ENCODE measurements at places on chromosomes 13 and 19.

DNA sequence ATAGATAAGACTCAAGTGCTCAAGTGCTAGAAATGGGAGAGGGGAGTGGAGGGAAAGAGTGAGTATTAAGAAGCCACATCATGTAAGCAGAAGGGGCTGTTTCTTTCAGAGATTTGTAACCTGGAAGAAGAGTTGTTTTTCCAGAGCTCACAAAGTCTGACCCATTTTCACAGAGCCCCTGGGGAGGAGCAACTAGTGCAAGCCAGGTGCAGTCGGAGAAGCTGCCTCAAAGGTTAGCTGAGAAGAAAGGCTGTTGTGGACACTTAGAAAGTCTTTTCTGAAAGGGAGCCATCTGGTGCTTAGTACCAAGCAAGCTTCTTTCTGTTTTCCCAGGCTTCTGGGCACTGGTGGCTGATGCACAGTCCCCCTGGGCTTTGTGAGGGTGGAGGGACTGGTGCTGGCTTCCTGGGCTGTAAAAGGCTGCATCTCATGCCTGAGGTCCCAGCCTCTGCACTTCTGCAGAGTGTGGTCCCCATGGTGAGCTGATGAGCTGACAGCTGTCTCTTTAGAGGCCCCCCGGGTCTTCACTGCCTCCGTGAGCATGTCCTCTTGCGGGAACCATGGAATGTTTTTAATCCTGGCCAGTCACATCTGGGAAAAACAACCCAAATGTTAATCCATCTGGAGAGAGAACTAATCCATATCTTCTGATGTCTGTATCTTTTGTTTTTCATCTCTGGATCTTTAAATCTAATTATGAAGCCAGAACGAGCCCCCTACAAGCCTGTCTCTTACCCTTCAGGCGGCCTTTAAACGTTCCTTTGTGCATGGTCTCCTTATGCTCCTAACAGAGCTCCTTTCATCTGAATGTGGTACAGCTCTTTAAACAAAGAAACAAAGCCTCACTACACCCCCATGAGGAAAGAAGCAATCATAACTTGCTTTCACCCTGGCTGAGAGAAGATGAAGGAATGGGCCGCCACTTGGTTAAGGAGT lies 40.2 kb downstream of the OLFM4 start:
- DNase-seq: peak; percentile 37

DNA sequence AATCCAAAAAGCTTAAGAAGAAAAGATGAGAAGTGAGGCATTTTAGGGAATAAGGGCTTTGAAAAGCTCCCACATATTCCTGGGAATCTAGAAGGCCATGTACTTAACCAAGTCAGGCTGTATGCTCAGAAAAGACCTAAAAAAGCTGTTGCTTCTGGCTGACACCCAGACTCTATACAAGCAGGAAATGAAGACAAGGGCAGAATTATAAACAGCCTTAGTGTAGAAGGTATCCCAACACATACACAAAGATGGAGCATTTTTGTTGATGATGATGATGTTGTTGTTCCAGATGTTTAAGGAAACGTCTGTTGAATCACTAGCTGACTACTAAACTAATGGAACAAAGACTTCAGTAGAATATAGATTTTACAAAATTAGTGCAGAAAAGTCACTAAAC lies 26.1 kb upstream of the N4BP2L1 start:
- no peak for DNase-seq

DNA sequence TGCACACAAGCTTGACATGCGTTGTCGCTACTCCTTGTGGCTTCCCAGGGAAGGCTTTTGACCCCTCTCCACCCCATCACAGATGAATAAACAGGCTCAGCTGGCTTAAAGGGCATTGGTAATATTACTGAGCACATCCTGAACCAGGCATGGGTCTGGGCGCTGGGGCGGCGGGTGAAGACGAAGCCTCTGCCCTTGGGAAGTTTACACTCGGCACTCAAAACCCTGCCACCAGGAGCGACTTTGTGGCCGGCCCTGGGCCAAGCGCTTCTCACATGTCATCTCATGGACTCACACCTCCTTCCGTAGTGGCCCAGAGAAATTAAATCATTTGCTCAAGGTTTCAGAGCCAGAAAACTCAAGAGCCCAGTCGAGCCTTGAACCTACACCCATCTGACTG lies 32.6 kb upstream of the ASF1B start:
- DNase-seq: no peak

- no peak for DNase-seq
These were observed 12.7 kb downstream of the FOXO1 start for GRCh38 chr13:40653527-40654318.

DNA sequence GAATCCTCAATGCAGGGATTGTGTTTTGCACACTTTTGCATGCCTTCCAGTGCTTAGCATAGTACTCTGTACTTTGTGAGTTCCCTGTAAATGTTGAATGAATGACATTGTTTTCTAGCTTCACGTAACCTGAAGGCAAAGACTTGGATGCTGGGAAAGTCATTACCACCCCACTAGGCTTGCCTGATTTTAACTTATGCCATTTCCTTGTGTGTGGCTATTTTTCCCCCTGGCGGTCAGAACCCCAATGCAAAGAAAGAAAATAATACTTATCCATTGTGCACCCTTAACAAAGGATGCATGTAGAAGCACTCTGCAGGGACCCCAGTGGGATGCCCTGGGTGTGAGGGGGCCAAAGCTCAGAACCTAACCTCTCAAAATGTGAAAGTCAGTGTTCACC lies 1.2 kb upstream of the ENOX1 start:
- peak; percentile 70 for DNase-seq

- DNase-seq: peak; percentile 68
These were observed 30.3 kb downstream of the CRYL1 start for GRCh38 chr13:20495087-20496023.

DNA sequence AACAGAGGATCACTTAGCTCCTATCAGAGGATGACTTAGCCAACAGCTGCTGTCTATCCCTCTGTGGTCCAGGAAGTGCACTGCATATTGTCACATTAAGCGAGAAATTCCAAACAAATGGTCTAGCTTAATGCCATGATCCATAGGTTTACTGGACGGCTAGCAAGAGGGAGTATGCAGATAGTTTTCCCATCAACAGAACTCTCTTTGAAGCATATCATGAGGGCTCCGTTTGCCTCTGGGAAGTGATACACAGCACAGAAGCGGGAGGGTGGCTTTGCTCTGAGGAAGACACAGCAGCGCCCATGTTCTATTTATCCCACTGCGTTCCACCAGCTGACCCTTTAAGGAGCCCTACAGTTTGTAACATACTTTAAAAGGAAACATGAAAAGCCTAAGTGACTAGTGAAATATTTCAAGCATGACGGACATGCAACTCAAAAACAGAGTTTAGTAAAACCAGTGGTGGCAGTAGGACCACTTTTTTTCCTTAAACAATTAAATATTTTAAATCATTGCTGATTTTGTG lies 52.7 kb downstream of the COL4A1 start:
- DNase-seq: peak; percentile 84

DNA sequence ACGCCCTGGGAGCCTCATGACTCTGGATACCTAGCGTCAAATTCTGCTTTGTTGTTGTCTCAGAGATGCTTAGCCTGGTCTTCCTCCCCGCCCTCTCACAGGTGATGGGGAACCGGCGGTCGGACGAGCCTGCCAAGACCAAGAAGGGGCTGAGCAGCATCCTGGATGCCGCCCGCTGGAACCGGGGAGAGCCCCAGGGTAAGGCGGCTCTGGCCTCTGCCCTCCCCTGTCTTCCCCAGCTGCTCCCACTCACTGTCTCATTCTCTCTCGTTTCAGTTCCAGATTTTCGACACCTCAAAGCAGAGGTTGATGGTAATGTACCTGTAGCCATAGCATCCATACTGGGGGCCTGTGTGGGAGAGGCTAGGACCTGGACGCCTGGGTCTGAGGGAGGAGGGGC lies 11.4 kb downstream of the ARHGEF1 start:
- no peak for DNase-seq

DNA sequence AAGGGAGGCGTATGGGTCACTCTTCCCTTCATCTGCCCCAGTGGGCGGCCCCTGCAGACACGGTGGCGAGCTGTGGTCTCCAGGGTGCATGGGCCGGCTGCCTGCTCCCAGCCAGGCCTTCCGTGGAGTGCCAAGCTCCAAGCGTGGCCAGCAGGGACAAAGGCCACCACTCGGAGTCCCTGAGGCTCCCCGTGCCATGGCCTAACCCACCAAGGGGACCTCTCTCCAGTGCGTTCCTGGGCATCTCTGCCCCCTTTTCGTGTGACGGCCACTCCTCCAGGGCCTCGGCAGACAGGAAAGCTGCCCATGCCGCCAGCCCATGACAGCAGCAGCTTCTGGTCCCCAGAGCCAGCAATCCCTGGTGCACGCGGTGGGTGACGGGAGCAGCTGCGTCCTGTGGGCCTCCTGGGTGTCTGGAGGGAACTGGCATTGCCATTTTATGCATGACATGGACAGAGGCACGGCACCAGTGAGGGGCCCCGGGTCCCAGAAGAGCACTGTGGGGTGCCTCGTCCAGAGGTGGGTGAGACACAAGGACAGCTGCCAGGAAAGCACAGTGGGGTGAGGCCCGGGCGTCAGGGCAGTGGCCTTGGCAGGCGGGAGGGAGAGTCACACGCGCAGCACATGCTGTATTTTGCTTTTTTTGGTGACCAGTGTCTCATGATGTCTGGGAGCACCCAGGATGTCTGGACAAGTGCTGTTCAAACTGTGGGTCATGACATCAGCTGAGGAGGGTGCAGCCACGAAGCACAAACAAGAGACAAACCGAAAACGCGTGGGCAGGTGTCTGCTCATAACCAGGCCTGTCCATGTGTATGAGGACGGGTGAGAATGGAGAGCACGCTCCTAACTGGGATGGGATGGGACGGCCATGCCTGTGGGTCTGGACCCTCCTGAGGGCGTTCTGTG lies 32.3 kb downstream of the CEBPG start:
- DNase-seq: no peak

GRCh38 chr19:55158848-55159749 lies 1.6 kb upstream of the TNNI3 start:
- peak; percentile 78 for DNase-seq

- DNase-seq: no peak
These were observed 27.2 kb downstream of the ADPRHL1 start for GRCh38 chr13:113425941-113426590.

DNA sequence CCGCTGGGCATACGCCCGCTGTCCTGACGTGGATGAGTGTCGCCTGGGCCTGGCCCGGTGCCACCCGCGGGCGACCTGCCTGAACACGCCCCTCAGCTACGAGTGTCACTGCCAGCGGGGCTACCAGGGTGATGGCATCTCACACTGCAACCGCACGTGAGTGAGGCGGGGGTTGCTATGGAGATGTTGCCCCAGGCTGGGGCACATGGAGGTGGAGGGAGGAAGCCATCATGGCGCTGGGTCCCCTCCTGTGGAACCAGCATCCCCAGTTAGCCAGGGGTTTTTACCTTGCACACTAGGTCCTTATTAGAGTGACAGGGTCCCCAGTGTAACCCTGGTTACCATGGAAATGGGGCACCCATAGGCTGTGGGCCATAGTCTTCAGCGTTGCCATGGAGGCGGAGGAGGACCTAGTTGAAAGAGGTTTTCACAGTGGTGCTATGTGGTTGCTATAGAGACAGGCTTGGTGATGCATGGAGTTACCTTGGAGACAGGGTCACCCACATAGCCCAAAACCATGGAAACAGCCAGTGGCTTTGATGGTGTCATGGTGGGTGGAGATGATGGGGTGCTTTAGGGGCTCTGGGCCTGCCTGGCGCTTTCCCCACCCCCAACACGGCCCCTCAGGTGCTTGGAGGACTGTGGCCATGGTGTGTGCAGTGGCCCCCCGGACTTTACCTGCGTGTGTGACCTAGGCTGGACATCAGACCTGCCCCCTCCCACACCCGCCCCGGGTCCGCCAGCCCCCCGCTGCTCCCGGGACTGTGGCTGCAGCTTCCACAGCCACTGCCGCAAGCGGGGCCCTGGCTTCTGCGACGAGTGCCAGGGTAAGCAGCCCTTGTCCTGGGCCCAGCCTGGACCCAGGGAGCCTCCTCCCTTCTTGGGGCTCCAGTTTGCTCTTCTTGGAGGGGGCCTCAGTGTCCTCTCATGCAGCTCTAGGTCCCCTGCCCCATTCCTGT lies 27.1 kb downstream of the MEGF8 start:
- DNase-seq: no peak

GRCh38 chr19:38744298-38744681 lies at the start of gene CAPN12:
Gene CAPN12, minus strand, starts transcription at chr19:38744474. Its CDS starts 309 bp downstream, at chr19:38744165.
- DNase-seq: no peak

DNA sequence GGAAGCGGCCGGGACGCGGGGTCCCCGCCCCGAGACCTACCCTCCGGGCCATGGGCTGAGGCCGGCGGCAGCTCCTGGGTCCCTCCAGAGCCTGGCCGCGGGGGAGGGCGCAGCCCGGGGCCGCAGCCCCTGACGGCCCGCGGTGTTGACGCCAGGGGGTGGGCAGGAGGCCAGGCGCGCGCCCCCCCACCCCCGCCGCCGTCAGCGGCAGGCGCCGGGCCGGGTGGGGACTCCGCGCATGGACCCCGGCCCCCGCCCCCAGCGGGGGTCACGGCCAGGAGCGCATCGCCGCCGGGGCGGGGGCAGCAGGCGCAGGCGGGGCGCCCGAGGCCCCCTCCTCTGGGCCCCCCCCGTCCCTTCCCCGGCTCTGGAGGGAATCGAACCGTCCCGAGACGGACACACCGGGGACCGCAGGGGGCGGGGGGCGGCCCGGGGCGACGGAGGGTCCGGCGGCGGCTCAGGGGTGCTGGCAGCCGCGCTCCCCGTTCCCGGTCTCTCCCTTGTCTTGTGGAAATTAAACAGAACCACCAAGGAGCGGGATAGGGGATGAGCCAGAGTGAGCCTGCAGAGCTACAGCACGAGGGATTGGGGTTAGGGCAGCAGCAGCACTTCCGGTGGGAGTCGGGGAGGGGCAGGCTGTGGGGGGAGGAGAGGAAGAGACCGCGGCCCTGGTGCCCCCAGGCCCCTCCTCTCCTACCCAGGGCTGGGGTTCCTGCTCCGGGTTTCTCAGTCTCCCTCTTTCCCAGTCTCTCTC lies at the start of gene MEIS3:
TSS of gene MEIS3 (minus strand) at position 498 of the 754 bp plus-strand sequence. CDS start at position 52, 446 bp downstream.
- no peak for DNase-seq

DNA sequence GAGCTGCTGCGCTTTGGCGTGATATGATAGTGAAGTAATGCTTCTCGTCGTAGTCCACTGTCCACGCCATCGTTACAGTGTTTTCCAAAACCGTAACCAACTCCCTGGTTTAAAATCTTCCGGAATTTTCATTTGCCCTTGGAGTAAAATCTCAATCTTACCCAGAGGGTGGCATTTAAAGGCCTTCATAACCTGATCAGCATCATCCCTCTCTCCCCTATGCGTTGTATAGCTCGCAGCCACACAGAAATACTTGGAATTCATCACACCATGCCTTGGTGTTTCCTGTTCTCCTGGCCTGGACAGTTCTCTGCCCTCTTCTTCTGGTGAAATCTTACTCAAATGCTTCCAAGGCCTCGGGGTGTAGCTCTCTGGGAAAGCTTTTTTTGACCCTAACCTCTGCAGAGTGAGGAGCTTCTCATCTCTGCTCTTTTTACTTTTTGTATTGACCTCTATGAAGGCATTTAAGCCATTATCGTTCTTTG lies 839 bp downstream of the MPHOSPH8 start:
- peak; percentile 61 for DNase-seq

GRCh38 chr19:34733266-34733745 lies 737 bp upstream of the ZNF181 start:
- DNase-seq: no peak

DNA sequence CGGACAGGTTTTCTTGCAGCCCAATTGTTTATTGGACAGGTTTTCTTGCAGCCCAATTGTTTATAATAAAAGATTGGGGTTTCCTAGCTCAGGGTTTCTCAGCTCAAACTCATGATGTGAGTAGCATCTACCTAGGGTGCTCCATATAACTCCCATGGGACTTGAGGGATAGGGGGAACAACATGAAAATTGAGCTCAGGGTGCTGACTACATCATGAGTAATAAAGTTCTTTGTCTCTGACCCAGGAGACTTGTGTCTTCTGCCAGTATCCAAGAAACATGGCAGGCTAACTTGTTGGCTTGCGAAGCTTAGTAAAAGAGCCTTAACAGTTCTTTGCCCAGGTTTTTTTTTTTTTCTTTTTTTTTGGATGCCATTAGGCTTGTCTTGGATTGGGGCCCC lies 59.2 kb upstream of the MYCBP2 start:
- DNase-seq: no peak

All from umbilical cord (tissue), 2 donors.